ENCODE measurements at places on chromosomes 1 and 21.

DNA sequence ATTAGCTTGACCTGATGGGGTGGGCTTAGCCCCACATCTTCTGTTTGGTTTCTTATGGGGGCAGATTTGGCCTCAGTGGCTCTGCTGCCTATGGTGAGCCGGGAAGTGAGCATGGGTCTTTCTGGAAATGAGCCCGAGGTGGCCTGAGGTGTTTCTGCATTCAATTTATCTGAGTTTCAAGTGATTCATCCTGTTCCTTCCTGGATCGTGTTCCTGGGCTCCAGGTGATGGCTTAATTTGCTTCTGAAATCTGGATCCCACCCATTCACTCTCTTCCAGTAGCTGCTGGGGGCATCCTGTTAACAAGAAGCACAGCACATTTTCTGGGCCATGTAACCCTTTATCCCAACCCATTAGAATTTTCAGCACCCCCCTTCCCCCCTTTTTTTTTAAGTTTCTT is 324.6 kb downstream of the CAMTA1 start:
- DNase-seq = no peak

- DNase-seq = no peak
Measured at GRCh38 chr1:88658419-88658818, 25.7 kb upstream of the PKN2 start.

DNA sequence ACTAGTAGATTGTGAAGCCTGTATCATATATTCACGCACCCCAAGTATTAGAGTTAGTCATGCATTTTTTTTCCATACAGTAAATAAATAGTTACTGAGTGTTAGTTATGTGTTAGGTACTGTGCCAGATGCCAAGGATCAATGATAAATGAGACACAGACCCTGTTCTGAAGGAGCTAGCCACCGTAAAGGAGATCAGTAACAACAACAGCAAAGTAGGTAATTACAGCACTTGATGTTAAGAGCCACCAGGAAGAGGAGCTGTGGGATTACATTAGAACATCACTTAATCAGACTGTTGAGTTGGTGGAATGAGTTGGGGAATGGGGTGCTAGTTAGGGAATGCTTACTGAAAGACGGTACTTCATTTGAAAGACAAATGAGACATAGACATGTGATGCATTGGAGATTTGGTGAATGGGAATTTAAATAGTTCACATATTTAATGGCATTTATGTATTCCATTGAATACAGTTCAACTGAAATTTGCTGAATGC is 21.0 kb downstream of the PRKAA2 start:
- DNase-seq = no peak

DNA sequence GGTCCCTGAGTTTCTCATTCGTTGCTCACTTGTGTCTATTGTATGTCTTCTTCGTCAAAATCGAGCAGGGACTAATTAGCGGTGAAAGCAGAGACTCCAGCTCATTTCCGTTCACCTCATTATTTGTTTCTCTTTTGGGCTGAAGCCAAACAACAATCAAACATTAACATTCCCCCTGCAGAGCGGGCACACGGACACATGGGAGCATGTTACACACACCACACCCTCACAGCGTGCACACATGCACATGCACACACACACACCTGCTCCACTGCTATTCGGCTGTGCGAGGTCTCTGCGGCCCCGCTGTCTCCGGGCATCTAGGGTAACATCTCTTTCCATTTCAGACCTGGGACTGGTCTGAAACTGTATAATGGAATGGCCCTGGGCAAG is 58.5 kb upstream of the LRRC8D start:
- DNase-seq = no peak

DNA sequence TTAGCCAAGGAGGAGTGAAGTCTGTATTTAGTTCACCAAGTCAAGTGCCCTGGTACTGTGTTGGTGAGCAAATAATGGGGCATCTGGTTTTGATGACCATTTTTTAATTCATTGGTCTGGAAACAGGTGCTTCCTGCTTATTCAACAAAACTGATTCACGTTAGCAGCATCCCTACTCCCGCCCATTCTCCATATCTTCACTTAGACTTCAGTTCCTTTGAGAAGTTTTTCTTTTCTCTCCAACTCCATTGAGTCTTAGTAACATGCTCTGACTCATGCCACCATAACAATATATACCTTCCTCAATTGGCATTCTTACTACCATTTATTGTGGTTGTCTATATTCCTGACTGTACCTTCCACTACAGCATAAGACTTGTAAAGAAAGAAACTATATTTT is 468.9 kb downstream of the DPYD start:
- no peak for DNase-seq

Measured in activated naive CD4-positive, alpha-beta T cell (primary cell).